ENCODE measurements at places on chromosomes 11 and 22.

GRCh38 chr11:65489035-65489705 lies 9.7 kb upstream of the MALAT1 start:
- no peak for DNase-seq

DNA sequence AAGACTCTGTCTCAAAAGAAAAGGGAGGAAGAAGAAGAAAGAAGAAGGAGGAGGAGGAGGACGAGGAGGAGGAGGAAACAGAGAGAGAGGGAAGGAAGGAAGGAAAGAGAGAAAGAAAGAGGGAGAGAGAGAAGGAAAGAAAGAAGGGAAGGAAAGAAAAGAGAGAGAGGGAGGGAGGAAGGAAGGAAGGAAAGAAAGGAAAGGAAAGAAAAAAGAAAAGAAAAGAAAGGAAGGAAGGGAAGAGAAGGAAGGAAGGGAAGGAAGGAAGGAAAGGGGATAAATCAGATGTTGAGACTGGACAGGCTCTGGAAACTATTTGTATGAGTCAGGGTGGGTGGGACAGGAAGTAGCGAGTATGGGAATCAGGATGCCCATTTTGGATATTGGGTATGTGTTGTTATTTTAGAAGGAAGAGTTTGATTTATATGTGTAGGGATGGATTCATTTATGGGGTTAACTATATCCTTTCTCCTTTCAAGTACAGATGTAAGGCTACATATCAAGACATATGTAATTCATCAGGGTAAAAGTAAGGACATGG lies 6.0 kb upstream of the RPL3 start:
- DNase-seq: no peak

DNA sequence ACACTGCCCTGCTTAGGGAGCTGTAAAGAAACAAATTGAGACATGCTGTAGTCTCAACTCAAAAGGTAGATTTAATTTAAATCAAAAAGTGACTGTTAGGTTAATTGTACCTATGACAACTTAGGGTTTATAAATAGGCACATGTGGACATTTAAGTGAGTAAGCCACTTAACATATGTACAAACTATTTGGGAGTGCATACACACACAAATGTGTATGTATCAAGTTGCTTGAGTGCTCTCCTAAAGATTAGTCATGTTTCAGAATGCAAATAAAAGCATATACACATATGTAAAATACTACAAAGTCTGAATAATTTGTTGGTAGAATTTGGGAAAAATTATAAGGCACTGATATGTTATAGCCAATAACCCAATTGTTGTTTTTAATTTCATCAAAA lies 1435.7 kb downstream of the LRRC4C start:
- DNase-seq: no peak

DNA sequence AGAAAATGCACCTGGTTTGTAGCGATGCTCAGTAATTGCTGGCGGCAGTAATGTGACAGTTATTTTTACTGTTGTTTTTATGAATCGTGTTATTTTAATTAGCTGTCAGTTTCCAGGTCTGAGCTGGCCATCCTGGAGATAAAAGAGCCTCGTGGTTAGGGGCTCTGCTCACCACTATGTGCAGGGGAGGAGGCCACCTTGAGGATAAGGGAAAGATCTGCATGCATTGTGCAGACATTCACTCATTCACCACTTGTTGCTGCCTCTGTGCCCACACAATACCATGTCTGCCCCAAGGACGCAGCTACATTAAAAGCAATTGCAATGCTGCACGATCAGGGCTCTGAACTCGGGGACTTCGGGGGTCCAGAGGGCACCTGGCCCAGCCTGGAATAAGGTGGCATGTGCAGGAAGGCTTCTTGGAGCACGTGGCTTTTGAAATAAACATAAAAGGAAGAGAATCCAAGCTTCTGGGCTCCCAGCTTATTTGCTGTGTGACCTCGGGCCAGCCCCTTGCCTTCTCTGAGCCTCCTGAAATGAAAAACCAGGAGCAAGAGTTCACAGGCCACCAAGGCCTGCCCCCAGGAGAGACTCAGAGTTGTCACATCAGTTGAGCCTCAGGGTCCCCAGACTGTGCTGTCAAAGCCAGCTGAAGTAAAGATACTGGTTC lies 44.7 kb upstream of the SHISAL1 start:
- no peak for DNase-seq

GRCh38 chr11:26093206-26093605 lies 238.7 kb upstream of the ANO3 start:
- DNase-seq: no peak

DNA sequence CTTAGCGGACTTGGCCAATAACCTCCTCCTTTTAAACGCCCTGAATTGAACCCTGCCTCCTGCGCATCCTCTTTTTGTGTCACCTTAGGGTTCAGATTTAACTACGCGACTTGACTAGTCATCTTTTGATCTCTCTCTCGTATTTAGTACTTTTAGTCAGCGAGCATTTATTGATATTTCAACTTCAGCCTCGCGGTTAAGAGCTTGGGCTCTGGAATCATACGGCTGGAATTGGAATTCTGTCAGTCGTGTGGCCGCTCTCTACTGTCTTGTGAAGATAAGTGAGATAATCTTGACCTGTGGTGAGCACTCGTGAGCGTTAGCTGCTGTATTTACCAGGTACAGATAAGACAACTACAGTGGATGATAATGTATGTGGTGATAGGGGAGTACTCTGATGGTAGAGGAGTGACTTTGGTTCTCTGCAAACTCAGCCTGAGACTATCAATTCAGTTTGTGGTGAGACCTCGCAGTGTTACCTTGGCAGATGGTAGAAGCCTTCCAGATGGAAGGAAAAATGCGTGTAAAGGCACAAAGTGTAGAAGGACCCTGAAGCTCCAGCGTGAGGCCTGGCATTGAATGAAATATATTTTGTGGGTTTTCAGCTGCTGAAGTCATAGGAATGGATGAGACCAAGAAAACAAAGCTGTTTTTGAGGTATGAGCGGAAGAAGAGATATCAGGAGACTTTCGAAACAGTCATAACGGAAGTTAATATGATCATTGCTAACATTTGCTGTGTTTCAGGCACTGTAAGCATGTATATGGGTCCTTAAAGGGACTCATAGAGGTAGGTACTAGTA lies 682 bp downstream of the ATM start:
- DNase-seq: peak; percentile 61

GRCh38 chr11:9550191-9550628 lies 23.3 kb upstream of the WEE1 start:
- DNase-seq: no peak

- DNase-seq: no peak
Observed at GRCh38 chr11:68819362-68819761, 22.4 kb downstream of the CPT1A start.

DNA sequence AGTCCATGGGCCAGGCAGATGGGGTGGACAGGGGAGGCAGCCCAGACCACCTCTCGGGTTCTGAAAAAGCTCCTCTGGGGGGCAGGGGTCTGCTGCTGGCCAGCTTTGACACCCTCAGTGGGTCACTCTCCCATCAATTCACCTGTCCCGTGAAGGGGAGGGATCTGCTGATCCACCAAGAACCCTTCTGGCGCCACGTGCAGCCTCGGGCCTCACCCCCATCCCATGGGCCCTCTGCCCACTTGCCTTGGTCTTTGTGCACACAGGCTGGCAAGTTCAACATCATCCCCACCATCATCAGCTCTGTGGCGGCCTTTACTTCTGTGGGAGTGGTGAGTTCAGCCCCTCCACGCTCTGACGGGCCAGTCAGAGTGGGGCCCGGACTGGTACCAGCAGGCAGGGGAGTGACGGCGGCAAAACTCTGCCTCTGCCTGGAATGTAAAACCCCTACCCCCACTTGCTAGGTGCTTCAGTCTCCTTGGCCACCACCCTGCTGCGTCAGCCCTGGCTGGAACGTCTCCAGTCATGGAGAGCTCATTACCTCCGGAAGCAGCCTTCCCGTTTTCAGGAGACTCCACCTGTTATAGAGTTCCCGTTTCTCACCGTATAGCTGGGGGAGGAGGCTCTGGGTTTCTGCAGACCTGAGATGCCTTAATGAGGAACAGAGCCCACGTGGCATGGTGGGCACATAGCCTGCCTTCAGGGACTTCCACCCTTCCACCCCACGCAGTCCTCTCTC lies 12.7 kb downstream of the PRG3 start:
- peak; percentile 27 for DNase-seq

GRCh38 chr11:126585774-126586491 lies 230.4 kb downstream of the ST3GAL4 start:
- no peak for DNase-seq

GRCh38 chr22:23678133-23678532 lies 12.7 kb upstream of the RGL4 start:
- DNase-seq: no peak

GRCh38 chr22:30747493-30747892 lies 52.8 kb downstream of the OSBP2 start:
- DNase-seq: no peak

DNA sequence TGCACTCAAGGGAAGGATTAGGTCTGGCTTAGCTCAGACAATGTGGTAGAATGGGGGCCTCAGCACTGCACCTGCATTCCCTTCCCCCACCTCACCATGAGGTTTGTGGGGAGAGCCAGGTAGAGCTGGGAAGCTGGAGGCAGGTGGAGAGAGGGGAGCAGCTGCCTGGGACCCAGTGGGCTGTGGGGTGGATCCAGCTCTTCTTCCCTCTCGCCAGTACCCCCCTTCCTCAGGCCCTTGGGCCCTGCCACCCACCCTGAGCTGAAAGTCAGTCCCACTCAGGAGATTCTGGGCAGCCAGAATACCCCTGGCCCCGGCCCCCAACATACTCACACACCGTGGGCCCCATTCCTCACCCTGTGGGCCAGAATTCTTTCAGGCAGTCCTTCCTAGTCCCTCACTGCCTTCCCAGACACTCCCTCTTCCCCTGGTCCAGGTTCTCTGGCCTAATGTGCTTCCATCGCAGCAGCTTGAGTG lies 3.1 kb upstream of the POLD4 start:
- DNase-seq: no peak

DNA sequence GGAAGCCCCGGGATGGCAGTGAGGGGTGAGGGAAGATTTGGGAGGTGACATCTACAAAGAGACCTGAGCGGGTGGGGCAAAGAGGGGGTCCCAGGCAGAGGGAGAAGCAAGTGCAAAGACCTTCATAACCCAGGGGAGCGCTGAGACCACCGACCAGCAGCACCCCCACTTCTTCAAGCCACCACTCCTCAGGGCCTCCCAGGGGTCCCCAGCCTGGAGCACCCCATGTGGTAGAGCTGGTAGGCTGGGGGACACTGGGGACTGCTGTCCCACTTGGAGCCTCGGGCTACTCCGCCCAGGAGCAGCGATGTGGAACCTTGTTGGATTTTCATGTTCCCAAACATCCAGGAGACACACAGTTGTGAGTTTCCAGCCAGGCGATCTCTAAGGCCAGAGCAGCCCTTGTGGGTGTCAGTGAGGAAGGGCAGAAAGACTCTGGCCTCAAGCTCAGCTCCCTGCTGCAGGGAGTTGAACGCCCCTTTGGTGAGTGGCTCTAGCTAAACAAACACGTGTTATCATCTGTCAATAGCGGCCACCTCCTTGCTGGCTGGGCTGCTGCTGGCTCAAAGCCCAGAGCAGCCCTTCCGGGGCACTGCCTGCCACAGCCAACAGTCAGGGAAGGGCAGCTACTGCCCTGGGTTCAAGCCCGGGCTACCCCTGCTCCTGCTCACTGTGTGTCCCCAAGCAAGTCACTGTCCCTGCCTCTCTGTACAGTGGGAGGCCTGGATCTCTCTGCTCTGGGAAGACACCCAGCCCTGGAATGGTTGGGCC lies 25.7 kb upstream of the CHKA start:
- peak; percentile 20 for DNase-seq

GRCh38 chr11:82981852-82982251 lies 80.3 kb downstream of the DDIAS start:
- no peak for DNase-seq

DNA sequence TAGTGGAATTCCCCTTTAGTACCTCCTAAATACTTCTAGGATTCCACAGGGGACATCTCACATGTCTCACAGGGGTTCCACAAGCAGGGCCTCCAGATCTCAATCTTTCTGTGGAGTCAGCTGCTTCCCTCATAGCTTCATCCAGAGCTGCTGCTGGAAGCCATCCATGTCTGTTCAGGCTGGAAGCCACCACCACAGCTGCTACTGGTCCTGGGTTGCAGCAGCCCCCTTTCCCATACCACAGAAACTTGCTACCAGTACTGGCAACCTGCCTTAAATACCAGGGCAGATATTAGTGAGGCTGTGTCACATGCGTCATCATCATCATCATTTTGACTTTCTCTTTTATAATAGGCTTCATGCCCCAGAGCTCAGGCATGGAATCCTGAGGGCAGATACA lies 242.7 kb upstream of the NCAM1 start:
- DNase-seq: no peak

- no peak for DNase-seq
Observed at GRCh38 chr11:7490054-7490453, 4.7 kb downstream of the OLFML1 start.

DNA sequence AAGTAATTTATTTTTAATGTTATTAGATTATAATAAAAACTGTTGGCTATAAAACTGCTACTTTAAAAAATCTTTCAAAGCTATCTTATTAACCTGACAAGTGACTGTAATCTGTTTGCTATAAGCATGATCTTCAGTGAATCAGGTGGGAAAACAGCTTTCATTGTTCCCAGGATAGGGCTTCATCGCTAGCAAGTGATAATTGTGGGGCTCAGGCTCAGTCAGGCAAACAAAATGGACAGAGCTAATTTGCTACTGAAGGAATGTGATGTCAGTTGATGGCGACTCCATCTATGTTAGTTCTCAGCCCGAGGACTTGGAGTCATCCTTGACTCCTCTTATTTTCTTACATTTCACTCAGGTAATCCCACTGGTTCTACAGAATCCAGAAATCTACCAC lies 125.0 kb downstream of the RASSF10 start:
- no peak for DNase-seq

DNA sequence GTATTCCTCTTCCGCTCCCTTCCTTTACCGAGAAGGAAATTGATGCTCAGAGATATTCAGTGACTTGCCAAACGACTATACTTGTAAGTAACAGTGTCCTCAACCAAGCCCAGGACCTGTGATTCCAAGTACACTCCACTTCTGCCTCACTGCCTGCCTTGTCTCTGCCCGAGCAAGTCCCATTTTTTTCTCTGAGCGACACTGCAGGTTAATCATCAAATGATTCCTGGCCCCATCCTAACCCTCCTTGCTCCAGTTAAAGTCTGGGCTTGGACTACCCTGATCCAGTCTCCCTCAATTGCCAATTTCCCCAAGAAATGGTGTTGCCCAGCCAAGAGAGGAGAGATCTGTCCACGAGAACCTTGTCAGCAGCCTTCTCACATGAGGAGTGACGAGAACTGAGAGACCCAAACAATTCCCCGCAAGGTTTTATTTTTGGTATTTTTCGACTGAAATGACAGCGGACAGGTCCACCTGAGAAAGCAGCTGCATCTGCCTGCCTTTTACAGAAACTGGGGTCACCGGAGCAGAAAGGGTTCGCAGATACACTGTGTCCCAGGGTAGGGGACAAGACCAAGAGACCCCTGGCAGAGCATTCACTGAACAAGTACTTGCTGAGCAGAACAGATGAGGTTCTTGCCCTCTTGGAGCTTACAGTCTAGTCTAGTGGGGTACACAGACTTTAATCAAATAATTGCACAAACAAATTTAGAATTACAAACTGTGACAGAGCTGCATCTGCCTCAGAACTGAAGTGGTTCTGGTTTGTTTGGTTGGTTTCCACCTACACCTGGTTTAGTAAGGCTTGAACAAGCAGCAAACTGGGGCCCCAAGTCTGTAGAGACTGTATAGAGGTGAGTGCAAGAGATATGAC lies 11.4 kb downstream of the POU2AF1 start:
- no peak for DNase-seq

All from GF-D8 (cell line).